Astrocyte (in vitro differentiated cells and primary cell): ENCODE measurements at places on chromosomes 12 and 14. TPM values are rescaled to one million over a fixed set of nuclear protein-coding genes. Genes with fewer than 3 reads are reported as not detected.
A peak's percentile ranks its signal among the peaks of the same experiment; 100 is the strongest.

- peak; percentile 83 for DNase-seq
Observed at GRCh38 chr14:89600950-89601826, 184.2 kb upstream of the FOXN3 start.

The SLC15A4 gene
- 11.9 and 12.4 TPM in 2 replicates for total RNA-seq

DNA sequence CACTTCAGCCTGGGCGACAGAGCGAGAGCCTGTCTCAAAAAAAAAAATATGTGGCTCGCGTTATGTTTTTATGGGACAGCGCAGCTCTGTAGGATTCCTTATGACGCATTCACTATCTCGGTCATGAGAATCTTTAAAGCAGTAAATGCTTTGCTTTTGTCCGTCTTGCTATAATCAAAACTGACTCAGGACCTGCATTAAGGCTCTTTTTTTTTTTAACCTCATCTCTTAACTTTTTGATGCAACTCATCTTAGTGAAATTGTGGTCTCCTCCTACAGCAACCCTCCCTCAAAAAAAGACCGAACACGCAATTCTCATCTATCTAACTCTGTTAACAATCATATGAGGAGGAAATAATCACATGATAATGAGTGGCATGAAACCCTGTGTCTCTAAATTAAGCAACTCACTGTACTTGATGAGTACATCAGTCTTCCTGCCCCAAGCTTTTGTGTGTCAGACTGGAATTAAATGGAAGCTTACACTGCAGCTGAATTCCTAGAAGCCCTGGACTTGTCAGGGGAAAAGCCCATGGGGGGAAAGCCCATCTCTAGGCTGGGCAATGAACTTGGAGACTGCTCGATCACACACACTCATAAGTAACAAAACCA is 4.3 kb downstream of the P2RX4 start:
- peak; percentile 78 for DNase-seq

DNA sequence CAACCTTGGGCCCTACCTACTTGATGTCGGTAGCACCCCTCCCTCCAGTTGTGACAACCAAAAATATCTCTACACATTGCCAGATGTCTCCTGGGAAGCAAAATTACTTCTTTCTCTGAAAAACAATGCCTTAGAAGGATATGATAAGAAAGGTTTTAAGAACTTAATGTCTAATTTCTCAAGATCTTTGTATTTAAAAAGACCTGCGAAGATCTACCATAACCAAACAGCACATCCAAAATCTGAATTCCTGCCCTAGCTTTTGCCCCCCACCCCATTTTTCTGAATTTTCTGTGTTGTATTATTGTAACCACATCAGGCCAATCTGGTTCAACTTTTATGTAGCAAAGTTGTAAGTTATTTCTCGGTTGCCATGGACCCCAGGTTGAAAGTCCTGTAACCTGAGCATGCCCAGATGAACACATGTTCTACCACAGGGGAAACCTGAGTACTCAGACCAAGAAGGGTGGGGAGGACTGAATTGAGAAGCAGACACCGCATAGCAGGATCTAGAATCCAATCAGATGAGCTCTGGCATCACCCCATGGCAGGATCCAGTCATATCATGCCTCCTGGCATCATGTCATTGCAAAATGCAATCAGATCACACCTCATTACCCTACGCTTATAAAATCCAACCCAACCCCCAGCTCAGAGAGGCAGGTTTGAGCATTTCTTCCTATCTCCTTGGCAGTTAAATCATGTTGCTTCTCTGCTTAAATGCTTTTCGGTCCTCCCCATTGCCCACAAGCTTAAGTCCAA is 8.7 kb downstream of the TMEM253 start:
- DNase-seq: no peak

- DNase-seq: no peak
Observed at GRCh38 chr12:15273896-15274295, 48.4 kb upstream of the PTPRO start.

DNA sequence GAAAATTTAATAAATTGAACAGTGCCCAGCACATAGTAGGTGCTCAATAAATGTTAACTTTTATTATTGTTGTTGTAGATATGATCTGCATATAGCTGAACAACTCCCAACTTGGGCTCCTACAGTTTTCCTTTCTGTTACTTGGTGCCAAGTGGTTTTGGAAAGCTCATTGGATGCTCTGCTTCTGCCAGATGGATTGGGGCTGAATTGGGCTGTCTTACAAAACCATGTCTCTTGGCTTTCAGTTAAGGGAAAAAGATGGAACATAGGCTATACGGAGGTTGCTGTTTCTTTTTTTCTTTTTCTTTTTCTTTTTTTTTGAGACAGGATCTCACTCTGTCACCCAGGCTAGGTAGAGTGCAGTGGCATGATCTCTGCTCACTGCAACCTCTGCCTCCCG is 140.7 kb upstream of the PWP1 start:
- no peak for DNase-seq

The KLRD1 gene
- 0.45 and 0.91 TPM in 2 replicates for total RNA-seq

- DNase-seq: no peak
Observed at GRCh38 chr12:68591734-68592418, 18.8 kb upstream of the RAP1B start.

- peak; percentile 97 for DNase-seq
Observed at GRCh38 chr14:68104518-68104917, 284.9 kb downstream of the RAD51B start.

The FOXM1 gene
- total RNA-seq: 3.9 and 7.1 TPM in 2 replicates

DNA sequence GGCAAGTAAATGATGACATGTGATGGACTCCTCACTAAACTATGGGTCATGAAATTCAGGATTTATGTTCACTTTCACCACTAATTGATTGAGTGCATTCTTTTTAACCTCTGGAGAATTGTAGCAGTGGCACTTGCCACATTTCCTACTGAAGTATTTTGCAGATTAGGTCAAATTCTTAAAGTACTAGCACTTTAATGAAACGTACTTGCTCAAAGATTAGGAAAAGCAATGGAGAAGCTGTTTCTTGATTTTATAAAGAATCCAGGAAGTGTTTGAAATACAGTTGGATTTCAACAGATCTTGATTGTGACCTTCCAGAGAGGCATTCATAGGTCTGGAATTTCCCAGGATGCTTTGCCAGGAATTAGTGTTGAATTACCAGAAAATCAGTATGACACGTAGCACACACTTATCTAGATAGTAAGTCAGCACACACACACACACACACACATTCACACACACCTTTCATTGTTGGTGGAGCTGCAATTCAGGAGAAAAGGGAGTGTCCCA is 162.6 kb downstream of the MYRFL start:
- peak; percentile 99 for DNase-seq

DNA sequence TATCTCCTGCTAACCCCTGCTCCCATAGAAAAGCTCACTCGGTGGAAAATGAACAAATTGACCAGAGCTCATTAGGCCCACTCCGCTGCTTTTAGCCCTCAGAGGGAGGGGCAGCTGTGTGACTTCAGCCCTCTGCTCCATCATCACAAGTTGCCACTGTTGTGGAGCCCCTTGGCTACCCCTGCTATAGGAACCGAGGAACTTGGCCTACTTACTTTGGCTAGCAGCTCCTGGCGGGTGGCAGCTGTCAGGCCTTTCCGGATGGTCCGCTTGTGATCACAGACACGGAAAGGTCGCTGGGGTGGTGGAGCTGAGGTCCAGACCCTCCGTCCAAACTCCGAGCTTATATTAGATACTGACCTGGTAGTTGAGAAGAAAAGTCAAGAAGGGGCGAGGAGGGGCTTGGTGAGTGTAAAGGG is 612 bp downstream of the CIDEB start:
- DNase-seq: no peak

DNA sequence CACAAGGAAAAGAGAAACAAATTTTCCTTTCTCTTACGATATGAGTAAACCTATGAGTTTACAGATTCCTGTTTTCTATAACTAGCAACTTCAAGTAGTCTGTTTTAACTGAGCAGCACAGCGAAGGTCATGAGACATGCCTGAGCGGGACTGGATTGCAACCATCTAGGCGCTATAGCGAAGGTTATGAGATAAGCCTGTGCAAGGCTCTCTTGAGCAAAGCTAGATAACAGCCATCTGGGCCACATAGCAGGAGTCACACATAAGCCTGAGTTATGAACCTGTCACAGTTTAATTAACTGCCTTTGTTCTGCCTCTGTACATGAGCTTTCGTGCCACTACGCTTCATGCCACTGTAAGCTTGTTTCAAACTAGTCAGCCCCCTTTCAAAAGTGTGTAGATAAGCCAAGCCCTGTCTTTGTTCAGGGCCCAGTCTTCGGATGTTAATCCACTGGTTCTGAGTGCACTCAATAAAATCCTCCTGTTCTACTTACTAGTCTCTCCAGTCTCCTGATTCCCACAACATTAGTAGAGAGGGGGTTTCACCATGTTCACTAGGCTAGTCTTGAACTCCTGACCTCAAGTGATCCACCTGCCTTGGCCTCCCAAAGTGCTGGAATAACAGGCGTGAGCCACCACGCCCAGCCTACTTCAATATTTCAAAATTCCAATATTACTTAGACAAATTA is 47.1 kb downstream of the SEC23A start:
- no peak for DNase-seq

GRCh38 chr12:83634726-83635267 is 948.1 kb downstream of the TMTC2 start:
- DNase-seq: no peak

The SCNN1A gene
- 0.94 and 1.3 TPM in 2 replicates for total RNA-seq

The DENND5B gene
- 19.9 and 22.7 TPM in 2 replicates for total RNA-seq

The STAB2 gene
- total RNA-seq: not detected in 2 replicates

- DNase-seq: peak; percentile 49
Observed at GRCh38 chr12:19915392-19916195, 452.7 kb upstream of the PDE3A start.

The CLEC4C gene
- not detected in 2 replicates for total RNA-seq

GRCh38 chr12:94817695-94818075 is 167.3 kb upstream of the TMCC3 start:
- DNase-seq: no peak

- DNase-seq: no peak
Observed at GRCh38 chr12:12796928-12797793, 11.7 kb downstream of the APOLD1 start.

DNA sequence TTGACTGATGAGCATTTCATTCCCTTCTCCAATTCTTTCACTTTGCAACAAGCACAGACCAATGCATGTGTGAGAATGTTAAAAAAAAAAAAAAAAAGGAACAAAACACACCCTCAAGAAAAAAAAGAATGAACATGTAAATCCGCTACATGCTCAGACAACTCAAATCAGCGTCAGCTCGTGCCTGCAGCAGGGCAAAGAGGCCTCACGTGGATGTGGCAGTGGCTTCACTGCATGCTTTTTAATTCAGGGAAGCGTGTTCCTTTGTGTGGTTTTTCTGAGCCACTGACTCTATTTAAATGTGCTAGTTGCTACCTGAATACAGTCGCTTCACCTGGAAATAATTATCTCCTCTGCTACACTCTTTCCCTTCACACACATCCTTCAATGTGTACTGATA is 55.1 kb downstream of the PPP1R36 start:
- peak; percentile 48 for DNase-seq

GRCh38 chr12:77599782-77600467 is 230.8 kb upstream of the NAV3 start:
- no peak for DNase-seq

The FAM90A1 gene
- not detected in 2 replicates for total RNA-seq

GRCh38 chr12:124695861-124696260 is 128.4 kb upstream of the NCOR2 start:
- no peak for DNase-seq

The SIX1 gene
- 0.07 and 0.20 TPM in 2 replicates for total RNA-seq

- DNase-seq: no peak
Observed at GRCh38 chr12:4996714-4997113, 47.0 kb upstream of the KCNA5 start.

DNA sequence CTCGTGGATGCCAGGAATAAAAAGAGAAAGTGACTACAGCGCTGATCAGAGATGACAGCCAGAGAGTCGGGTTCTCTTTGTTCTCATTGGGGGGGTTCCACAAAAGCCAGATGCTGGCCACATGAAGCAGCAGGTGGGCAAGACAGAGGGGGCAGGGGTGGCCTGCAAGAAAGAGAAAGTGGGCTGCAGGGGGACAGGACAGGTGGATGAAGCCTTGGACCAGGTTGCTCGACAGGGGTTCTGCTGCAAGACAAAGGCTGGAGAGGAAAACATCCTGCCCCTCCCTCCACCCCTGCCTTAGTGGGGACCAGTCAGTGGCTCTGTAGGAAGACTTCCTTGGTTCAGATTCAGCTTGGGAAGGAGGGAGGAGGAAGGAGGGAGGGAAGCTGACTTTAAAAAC is 126.2 kb downstream of the KSR2 start:
- DNase-seq: no peak

- no peak for DNase-seq
Observed at GRCh38 chr14:70665448-70666360, 24.0 kb downstream of the TTC9 start.

DNA sequence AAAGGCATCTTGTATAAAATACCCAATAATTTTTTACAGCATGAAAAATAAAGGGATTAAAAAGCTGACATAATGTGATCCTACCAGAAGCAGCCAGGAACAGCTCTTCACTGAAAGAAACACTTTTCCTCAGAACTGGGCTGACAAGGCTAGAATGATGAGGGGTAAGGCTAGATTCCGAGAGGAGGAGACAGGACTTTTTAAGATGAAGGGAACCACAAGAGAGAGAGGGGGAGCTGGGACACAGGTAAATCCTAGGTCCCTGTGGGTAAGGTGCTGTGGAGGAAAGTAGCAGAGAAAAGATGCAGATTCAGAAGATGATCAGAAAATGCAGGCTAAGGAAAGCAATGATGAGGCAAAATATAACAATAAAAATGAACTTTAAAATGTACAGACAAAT is 29.5 kb downstream of the C2CD5 start:
- no peak for DNase-seq

The RAD51AP1 gene
- 2.7 and 5.3 TPM in 2 replicates for total RNA-seq

- DNase-seq: no peak
Observed at GRCh38 chr12:91163116-91163515, 19.5 kb downstream of the DCN start.

DNA sequence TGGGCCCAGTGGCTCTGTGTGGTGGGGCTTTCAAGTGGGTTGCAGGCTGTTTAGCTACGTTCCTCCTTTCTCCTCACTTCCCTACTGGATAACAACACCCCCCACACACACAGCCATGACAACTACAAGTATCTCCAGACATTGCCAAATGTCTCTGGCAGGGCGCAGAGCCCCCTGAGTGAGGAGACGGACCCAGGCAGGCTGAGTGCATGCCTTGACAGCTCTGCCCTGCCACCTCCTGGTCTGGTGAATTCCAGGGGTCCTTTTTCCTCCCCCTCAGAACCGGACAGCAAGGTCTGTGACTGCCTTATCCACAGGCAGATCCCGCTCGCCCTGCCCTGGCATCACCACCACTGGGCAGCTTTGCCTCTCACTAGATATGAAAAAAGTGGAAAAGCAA is 276.5 kb downstream of the TMEM132C start:
- DNase-seq: no peak

DNA sequence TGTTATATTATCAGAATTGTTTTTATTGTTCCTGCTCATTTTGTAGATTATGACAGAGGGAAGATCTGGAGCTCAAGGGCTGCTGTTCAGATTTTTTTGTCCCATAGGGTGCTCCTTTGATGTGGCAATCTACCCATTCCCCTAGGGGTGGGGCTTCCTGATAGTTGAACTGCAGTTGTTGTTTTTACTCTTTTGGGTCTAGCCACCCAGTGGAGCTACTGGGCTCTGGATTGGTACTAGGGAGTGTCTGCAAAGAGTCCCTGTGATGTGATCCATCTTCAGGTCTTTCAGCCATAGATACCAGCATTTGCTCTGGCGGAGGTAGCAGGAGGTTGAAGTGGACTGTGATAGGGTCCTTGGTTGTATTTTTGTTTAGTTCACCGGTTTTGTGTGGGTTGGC is 57.9 kb upstream of the SLCO1B1 start:
- no peak for DNase-seq

GRCh38 chr12:3882896-3883564 is 9.8 kb upstream of the PARP11 start:
- DNase-seq: no peak
